ENCODE measurements at places on chromosomes 12 and 14.
A peak's percentile ranks its signal among the peaks of the same experiment; 100 is the strongest.

DNA sequence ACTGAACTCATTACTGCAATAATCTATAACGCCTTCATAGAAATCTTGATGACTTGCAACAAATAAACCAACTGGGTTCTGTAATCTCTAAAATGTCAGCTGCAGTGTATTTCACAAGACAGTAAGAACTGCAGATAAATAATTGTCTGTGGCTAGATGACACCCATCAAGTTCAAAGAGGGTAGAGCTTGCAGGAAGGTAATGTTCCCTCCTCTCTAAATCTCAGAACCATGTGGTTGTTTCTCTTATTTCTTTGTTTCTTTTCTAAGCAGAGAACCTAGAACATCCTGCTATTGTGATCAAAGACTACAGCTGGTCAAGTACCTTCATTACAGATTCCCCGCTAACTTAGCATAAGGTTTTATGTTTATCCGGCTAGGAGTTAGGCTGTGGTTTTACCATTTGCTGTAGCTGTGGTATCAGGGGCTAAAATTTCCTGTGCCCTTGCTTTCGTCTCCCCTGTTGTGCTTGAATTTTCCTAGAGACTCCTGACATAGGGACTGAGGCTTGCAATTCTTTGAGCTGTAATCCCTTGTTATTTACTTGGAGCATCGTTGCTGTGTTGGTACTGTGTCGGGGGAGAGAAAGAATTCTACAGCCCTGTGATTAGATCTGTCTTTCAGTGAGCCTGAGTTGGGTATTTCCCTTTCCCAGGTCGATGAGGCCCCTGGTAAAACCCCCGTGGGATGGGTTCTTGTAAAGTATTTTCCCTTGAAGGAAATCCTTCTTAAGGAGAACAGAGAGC lies 253.1 kb upstream of the BTG1 start:
- peak; percentile 11 for DNase-seq

DNA sequence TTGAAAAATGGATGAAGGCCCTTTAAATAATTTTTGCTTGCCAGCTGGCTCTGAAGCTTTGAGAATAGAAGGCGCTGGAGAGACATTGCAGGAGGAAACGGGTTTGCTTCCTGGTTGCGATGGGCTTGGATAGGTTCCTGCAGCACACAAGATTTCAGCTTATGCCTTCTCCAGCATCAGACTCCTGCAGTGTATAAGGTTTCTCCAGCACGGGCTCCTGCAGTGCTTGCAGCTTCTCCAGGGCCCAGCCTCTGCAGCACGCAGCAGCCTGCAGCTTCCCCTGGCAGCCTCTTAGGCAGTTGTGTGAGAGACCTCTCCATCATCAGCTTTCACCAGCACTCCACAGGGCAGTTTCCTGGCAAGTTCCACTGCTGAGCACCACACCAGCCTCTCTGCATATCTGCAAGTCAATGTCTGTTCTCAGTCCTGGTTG lies 78.7 kb upstream of the ZDHHC17 start:
- DNase-seq: no peak

DNA sequence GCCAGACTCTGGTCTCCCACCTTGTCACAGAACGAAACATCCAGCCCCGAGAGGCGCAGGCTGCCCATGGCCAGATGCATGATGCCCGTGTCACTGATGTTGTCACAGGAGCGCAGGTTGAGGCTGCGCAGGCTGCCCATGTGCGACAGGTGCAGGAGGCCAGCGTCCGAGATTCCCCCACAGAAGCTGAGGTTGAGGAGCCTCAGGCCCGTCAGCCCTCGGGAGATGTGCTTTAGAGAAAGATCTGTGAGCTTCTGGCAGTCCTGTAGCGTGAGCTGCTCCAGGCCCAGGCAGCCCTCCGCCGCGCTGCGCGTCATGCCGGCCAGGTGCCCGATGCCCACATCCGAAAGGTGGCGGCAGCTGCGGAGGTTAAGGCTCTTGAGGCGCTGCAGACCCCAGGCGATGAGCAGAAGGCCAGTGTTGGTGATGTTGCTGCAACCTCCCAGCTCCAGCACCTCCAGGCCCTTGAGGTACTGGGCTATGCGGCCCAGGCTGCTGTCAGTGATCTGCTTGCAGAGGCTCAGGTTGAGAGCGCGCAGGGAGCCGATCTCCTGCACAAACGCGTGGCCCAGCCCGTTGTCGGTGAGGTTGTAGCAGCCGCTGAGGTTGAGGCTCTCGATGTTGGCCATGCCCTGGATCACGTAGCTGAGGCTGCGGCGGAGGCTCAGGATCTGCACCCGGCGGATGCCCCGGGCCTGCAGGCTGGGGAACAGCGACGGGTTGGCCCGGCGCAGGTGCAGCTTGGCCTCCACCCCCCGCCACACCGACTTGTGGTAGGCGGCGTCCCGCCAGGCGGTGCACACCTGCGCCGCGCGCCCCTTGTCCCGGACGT lies 991 bp downstream of the FBXL14 start:
- no peak for DNase-seq

DNA sequence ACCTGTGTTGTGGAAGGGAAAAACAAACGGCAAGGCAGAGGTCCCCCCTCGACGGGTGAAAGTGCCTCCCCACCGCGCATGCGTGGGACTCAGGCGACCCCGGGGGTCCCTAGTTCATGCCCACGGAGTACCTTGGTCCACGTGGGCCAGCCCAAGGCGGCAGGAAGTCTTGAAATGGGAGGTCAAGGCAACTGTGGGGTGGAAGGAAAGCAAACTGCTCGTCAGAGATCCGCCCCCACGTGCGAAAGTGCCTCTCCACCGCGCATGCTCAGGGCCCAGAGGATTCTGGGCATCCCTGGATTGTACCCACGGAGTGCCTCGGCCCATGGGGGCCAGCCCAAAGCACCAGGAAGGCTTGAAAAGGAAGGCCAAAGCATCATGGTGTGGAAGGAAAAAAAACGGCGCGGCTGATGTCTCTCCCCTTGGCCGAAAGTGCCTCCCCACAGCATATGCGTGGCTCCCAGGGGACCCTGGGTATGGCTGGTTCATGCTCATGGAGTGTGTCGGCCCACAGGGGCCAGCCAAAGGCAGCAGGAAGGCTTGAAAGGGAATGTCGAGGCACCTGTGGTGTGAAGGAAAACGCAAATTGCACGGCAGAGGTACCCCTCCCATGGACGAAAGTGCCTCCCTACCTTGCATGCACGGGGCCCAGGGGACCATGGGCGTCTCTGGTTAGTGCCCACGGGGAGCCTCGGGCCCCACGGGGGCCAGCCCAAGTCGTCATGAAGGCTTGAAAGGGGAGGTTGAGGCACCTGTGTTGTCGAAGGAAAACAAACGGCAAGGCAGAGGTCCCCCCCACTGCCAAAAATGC lies 369.7 kb downstream of the ALG10 start:
- DNase-seq: no peak

DNA sequence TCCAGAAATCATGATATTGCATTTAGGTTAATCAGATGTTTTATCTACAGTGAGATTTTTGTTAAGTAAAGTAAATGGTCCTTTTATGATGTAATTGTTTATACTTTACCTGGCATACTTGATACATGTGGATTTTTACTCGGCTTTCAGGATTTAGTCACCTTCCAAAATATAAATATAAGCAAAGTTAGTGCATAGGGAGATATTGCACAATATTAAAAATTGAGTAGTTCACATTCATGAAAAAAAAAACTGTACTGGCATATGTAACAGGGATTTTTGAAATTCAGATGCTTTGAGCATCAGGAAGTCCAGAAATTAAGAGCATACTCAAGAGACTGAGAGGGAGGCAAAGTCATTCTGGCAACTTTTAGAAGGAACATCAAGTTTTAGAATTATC lies 173.5 kb downstream of the PLCZ1 start:
- no peak for DNase-seq

- DNase-seq: no peak
Observed at GRCh38 chr12:131007031-131007739, 53.5 kb downstream of the ADGRD1 start.

- DNase-seq: no peak
Observed at GRCh38 chr12:124754491-124754890, 109.2 kb downstream of the SCARB1 start.

- DNase-seq: no peak
Observed at GRCh38 chr12:68048648-68049297, 59.5 kb downstream of the IFNG-AS1 start.

DNA sequence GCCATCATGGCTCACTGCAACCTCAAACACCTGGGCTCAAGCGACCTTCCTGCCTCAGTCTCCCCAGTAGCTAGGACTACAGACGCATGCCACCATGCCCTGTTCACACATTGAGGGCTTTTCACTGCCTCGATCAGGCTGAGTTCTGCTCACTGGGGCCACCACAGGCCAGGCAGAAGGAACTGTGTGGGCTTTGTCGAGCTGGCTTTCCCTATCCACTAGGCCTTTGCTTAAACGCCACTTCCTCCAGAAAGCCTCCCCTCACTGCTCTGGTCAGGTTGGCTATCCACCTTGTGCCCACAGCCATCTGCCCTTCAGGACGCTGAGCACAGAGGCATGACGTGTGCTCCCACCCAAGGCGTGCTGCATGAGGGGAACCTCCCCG lies 45.2 kb downstream of the MLXIP start:
- no peak for DNase-seq

- DNase-seq: no peak
Observed at GRCh38 chr12:113476176-113476986, 4.7 kb upstream of the LHX5 start.

DNA sequence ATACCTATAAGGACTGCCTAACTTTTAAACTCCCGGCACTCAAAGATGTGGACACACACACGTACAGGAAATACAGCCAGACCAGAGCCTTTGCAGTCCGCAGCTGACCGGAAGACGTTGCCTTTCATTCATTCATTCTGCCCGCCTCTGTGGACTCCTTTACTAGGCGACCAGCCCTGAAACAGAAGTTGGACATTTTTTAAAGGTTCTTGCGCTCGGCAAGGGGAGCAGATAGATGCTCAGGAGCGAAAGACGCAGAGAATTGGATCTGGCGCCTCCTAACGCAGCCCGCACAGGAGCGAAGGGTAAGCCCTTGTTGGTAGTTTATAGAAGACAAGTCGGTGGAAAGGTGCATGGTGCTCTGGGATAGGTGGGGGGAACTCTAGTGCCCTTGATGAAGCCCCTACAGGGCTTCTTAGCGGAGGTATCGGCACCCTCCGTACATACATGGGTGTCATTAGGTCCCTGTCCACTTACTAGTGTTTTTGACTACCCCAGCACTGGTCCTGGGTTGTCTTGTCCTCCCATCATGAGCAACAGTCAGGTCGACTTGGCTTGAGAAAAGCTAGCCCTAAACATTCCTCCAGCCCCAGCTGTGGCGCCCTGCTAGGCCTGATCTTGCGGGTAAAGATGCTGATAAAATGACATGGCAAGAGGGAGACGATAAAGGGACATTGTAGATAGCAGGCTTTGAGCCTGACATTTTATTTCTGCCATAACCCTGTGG lies at the start of gene KDM2B:
KDM2B (minus strand) TSS at position 65 of the 727 bp plus-strand sequence. CDS start 112 bp downstream, outside the sequence.
- peak; percentile 46 for DNase-seq
